ENCODE measurements at places on chromosomes 2 and 18.
A peak's percentile ranks its signal among the peaks of the same experiment; 100 is the strongest.

GRCh38 chr2:62570861-62571698 is 65.1 kb upstream of the TMEM17 start:
- no peak overlapping the region for H3K27ac ChIP-seq
- H3K36me3 ChIP-seq, result no peaks in the 10 kb centered on the region
- H3K4me3 ChIP-seq, result peak overlapping the region; percentile 63
- H3K27me3 ChIP-seq, result peaks cover 1% of the 10 kb centered on the region
- peak; percentile 5 for DNase-seq

- peaks cover 4% of the 10 kb centered on the region for H3K4me1 ChIP-seq
- no peak overlapping the region for H3K27ac ChIP-seq
- H3K4me3 ChIP-seq, result peak overlapping the region; percentile 8
- H3K27me3 ChIP-seq, result no peaks in the 10 kb centered on the region
- peaks cover 9% of the 10 kb centered on the region for H3K36me3 ChIP-seq
- DNase-seq, result no peak
Observed at GRCh38 chr2:231245249-231246094, 47.0 kb downstream of the ARMC9 start.

GRCh38 chr2:241540771-241541561 is 17.6 kb upstream of the BOK start:
- no peaks in the 10 kb centered on the region for H3K36me3 ChIP-seq
- H3K4me3 ChIP-seq, result peak overlapping the region; percentile 82
- peaks cover 3% of the 10 kb centered on the region for H3K4me1 ChIP-seq
- peak; percentile 73 for DNase-seq
- peaks cover 7% of the 10 kb centered on the region for H3K27me3 ChIP-seq
- peak overlapping the region; percentile 57 for H3K27ac ChIP-seq

DNA sequence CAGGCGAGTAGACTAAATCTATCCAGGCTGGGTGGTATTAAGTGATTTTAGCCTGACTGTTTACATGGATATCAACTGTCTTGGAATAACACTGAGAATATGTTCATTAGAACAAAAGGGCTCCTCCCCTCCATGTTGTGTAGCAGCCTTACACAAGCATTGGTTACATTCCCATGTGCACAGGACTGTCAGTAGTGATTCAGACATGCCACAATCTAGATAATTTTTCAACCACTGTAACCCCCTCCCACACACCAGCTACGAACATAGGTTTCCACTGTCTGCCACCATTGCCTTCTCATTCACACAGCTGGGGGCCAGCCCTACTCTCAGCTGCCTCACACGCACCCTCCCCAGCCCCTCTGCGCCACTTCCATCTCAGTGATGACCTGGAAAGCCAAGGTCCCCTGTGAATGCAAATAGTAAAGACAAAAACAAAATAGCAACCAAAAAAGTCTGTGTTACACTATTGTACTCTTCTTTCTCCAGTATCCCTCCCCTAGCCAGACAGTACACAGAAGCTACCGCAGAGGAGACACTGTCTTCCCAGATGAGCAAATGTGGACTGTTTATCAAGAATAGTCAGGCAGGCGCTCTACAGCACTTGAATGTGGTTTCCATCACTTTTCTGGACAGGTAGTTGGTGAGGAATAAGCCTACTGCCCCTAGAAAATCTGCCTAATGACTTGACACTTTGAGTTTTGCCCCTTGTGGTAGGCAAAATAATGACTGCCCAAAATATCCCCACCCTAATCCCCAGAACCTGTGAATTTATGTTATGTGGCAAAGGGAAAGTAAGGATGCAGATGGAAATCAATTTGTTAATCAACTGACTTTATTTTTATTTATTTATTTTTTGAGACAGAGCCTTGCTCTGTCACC is 27.9 kb upstream of the TYMS start:
- no peak overlapping the region for H3K4me3 ChIP-seq
- H3K27me3 ChIP-seq, result peaks cover 6% of the 10 kb centered on the region
- H3K27ac ChIP-seq, result no peak overlapping the region
- peaks cover 8% of the 10 kb centered on the region for H3K4me1 ChIP-seq
- H3K36me3 ChIP-seq, result no peaks in the 10 kb centered on the region
- DNase-seq, result no peak

GRCh38 chr2:25050128-25050527 is 8.3 kb downstream of the EFR3B start:
- H3K4me1 ChIP-seq, result no peaks in the 10 kb centered on the region
- no peaks in the 10 kb centered on the region for H3K27me3 ChIP-seq

DNA sequence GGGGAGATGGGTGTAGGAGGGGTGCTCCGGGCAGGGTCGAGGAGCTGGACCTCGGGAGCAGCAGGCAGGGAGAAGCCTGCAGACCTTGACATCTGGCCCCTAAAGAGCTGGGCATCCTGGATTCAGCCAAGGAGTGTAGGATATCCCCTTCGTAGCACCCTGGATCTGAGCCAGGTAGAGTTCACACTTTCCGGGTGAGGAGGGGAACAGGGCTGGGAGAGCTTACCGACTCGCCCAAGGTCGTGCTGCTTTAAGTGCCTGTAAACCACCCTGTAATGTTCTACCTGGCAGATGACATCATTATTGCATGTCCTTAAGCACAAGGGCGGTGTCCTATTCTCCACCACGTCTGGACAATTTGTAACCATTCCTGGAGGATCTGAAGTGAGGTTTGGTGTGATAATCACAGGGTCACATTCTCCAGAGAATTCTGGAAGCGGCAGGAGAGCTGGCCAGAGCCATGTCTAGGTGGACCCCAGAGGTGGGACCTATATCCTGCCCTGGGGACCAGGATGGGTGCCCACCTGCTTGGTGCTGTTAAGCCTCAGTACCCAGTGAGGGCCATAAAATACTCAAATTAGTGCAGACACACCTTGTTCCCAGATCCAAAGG is 14.6 kb downstream of the ITM2C start:
- DNase-seq, result no peak
- peaks cover 23% of the 10 kb centered on the region for H3K36me3 ChIP-seq
- peaks cover 5% of the 10 kb centered on the region for H3K27me3 ChIP-seq
- H3K4me3 ChIP-seq, result no peak overlapping the region
- no peaks in the 10 kb centered on the region for H3K4me1 ChIP-seq

DNA sequence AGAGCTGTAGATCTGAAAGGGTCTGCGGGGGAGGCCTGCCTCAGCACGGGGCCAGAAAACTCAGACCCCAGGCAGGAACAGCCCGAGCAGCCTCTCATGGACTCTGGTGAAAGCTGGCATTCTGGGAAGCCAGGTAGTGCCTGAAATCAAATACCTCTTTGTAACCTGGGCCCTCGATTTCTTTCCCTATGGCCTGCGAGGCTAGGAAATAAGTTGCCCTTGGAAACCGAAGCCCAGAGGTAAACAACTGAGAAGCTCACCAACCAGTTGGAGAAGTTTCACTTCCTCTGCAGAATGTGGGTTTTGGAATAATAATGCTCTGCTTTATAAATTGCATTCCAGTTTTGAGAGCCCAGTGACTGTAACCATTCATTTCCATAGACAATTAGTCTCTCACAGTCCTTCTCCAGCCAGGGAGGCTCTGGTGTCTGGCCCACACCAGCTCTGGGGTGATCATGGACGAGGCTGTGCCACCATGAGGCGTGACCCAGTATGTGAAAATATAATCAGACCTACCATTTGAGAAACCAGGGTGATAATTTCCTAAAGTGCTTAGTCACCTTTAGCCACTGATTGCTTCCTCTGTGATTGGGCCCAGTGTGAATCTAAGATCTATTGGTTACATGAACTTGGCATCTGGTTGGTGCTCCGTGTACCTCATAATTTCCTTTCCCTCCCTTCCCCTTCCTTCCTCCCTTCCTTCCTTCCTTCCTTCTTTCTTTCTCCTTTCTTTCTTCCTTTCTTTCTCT is 133.1 kb upstream of the PELI1 start:
- peaks cover 44% of the 10 kb centered on the region for H3K4me1 ChIP-seq
- H3K27ac ChIP-seq, result peak overlapping the region; percentile 85
- no peak for DNase-seq
- no peak overlapping the region for H3K4me3 ChIP-seq

GRCh38 chr2:188916736-188917135 is 57.4 kb upstream of the COL3A1 start:
- no peaks in the 10 kb centered on the region for H3K4me1 ChIP-seq
- H3K36me3 ChIP-seq, result no peaks in the 10 kb centered on the region
- no peak overlapping the region for H3K4me3 ChIP-seq
- H3K27me3 ChIP-seq, result no peaks in the 10 kb centered on the region
- H3K27ac ChIP-seq, result no peak overlapping the region
- DNase-seq, result no peak

GRCh38 chr2:112048887-112049286 is 6.2 kb upstream of the TMEM87B start:
- peaks cover 5% of the 10 kb centered on the region for H3K4me1 ChIP-seq
- H3K36me3 ChIP-seq, result peaks cover 7% of the 10 kb centered on the region
- H3K27ac ChIP-seq, result no peak overlapping the region
- no peak overlapping the region for H3K4me3 ChIP-seq
- peak; percentile 35 for DNase-seq
